H9 (cell line): ENCODE measurements at places on chromosomes 11 and 22.

- DNase-seq = no peak
Measured at GRCh38 chr22:25064894-25065560, 112.5 kb downstream of the KIAA1671 start.

GRCh38 chr11:44767421-44767820, 40.7 kb downstream of the TSPAN18 start:
- DNase-seq = no peak

DNA sequence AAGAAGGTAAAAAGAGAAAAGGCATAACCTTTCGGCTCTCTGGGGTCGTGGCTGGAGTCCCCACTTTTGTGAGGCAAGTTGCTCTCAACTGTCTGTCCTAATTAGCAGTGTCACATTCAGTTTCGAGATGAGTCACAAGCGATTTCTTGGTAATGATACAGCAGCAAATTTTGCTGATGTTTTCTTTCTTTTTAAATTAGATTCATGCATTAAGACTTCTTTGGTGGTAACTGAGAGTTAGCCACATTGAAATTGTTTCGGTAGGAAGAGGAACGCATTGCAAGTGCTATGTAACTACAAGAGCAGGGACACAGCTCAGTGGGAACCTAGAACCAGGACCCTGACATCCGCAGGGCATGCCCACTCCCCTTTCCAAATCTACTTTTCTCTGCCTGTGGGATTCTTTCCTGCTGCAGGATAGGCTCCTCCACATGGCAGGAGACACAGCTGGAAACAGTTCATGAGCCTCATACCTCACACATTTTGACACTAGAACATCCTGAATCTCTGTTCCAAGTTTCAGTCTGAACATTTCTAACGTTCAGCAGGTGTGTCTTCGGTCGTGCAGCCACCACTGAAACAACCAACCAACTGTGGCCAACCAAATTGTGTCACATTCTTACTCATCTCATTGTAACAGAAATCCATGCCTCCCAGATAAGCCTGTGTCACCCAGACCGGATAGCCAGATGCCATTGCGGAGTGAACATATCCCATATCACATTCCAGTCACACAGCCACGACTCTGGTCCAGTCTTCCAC, 987.6 kb downstream of the NTM start:
- DNase-seq = no peak

- DNase-seq = no peak
Measured at GRCh38 chr22:25757686-25758085, 15.7 kb downstream of the MYO18B start.

DNA sequence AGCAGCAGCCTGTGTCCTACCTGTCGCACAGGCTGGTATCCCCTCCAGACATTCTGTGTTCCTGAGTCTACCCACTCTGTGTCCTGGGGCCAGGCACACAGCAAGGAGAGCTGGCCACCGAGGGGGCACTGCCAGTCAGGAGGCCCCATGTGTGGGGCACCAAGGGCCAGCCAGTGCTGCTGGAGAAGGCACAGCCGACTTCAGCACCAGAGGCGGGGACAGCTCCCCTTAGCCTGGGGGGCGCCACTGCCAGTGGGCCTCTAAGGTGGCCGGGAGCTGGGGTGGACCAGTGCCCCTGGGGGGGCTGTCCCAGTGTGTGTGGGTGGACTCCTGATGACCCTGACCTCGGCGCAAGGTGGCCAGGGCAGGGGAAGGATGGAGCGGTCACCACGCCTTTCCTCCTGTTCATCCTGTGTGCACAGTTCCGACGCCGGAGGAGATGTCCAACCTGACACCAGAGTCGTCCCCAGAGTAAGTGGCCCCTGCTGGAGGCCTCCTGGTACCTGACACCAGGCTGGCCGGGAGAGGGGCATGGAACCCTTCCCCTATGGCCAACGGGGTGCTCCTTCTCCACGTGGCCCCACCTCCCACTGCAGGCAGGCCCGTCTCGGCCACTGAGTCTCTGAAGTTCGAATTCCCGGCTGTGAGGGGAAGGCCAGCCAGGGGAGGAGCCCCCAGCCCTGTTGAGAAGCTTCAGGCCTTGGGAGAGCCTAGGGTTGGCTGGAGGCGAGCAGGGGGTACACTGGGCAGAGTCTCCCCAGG, 35.4 kb downstream of the MOB2 start:
- no peak for DNase-seq

- no peak for DNase-seq
Measured at GRCh38 chr11:111766834-111767142, 599 bp upstream of the PPP2R1B start.

DNA sequence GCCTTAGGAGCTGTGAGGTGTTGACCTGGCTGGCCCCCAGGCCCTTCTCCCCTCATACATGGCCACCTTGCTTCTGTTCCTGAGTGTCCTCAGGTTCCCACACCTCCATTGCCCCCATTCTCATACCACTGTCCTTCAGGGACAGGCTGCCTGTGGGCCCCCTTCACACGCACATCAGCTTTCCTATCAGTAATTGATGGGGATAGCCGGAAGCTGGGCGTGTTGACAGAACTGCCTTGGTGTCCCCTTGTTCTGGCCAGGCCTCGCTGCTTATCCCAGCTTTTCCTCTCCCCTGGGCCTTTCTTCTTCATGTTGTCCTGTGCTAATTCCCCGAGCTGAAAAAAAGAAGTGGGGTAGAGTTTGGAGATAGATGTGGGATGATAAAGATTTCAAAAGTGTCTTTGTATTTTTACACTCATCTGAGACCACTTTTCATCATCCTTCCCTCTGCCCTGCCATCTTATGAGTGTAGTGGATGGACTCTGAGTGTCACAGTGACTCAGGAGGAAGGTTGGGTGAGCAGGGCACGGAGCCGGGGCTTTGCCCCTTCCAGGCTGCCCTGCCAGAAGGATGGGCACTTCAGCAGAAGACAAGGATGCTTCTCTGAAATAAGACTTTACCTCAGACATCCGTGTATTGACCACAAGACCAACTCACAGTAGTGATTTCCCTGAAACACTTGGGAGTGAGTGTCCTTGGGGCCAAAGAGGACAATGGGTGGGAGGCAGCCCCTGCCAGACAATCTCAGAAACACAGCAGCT, 42.8 kb downstream of the MED15 start:
- no peak for DNase-seq

DNA sequence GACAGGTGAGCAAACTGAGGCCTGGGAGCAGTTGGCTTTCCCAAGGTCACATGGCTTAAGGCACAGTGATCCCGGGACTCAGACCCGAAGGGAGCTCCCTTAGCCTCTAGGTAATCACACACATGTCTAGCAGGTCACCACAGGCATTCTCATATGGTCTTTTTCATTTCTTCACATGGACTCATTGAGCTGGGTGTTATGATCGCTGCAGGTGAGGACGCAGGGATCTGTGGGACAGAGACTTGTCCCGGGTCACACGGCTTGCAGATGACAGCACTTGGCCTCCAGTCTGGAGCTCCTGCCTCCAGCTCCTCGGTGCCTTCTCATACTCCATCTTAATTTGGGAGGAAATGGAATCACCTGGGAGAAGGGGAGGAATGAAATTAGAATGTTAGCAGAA, 23.6 kb upstream of the CACNG2 start:
- DNase-seq = peak; percentile 20

DNA sequence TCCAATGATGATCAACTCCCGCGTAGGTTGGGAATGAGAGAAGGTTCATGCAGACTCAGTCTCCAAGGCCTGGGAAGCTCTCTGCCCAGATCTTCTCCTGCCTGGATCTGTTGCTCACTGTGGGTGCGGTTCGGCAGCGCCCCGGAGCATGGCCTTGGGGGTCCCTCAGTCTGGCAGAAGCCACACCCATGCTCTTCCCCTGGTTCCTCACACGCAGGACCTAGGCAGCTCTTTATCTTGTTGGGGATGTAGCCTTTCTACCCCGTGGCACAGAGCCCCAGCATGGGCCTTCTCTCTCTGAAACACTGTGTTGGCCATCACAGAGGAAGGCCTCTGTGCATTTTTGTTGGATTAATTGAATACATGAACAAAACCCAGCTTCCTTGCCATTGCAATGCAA, 1461.6 kb downstream of the BRD1 start:
- DNase-seq = no peak

GRCh38 chr11:61853698-61854169, 25.6 kb downstream of the FADS2 start:
- peak; percentile 26 for DNase-seq

DNA sequence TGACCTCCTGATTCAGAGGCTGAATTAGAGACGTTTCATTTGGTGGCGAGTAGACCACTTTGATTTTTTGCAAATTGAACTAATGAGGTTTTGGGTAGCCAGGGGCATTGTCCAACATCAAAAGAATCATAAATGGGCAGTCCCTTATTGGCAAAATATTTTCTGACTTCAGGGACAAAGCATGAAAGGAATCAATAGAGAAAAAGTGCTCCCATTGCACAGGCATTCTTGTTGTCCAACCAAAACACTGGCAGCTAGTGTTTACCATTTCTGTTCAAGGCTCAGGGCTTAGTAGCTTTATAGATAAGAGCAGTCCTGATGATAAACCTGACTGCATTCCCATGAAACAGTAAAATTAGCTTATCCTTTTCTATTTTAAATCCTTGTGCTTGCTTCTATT, 6.4 kb upstream of the CARD16 start:
- DNase-seq = no peak

- no peak for DNase-seq
Measured at GRCh38 chr11:12139144-12139881, 28.9 kb downstream of the MICAL2 start.

DNA sequence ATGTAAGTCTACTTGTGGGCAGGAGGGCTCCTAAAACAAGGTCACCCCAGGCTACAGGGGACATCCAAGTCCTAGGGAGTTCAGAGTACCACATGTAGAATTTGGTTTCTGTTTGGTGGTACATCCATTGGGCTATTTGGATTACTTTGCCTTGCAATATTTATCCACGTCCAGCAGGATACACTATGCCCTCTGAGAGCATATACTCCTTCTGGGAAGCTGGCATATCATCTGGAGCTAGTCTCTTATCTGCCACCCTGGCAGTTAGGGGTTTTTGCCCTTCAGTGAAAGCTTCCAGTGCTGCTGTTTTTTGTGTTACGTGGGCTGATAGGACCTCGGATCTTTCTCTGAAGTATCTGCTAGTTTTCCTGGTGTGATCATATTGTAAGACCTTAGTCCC, 7.3 kb downstream of the LMO2 start:
- no peak for DNase-seq

- no peak for DNase-seq
Measured at GRCh38 chr11:61554172-61554988, 26.5 kb downstream of the SYT7 start.

GRCh38 chr11:46352063-46352841, 5.0 kb downstream of the DGKZ start:
- peak; percentile 82 for DNase-seq

DNA sequence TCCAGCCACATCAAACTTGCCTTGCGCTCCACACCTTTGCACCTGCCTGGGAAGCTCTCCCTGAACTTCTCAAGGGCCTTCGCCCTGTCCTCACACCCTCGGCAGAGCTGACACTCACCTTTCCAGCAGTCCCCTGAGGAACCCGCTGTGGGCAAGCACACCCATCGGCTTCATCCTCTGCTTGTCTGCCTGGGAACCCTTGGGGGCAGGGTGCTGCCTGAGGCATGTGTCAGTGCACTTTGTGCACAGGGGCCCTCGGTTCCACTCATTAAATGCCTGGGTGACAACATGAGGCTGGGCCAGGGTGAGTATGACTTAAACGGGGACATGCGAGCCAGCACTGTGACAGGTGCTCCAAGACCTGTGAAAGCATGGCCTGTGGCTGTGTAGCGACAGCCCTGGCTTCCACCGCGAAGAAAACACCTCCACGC, 2.6 kb upstream of the LRFN4 start:
- DNase-seq = no peak

GRCh38 chr22:39820256-39820655, 73.3 kb downstream of the ENTHD1 start:
- DNase-seq = no peak

DNA sequence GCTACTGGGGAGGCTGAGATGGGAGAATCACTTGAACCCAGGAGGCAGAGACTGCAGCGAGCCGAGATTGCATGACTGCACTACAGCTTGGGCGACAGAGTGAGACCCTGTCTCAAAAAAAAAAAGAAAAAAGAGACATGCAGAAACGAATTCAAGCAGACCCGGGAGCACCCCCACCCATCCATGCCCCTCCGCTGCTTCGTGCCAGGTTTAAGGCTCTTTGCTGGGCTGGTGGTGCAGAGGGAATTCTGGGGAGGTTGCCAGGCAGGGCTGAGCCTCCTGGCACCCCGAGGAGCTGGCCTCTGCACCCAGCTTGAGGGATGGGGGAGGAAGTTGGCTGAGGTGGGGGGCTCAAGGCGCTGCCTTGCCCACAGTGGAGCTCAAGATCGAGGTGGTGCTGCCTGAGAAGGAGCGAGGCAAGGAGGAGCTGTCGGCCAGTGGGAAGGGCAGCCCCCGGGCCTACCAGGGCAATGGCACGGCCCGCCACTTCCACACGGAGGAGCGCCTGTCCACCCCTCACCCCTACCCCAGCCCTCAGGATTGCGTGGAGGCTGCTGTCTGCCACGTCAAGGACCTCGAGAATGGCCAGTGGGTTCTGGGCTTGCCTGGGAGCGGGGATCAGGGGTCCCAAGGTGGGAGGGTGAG, 6.0 kb downstream of the AIFM3 start:
- no peak for DNase-seq

- DNase-seq = no peak
Measured at GRCh38 chr11:74316772-74317505, 5.5 kb upstream of the P4HA3 start.

GRCh38 chr11:86938900-86939880, 16.0 kb downstream of the FZD4 start:
- DNase-seq = no peak

DNA sequence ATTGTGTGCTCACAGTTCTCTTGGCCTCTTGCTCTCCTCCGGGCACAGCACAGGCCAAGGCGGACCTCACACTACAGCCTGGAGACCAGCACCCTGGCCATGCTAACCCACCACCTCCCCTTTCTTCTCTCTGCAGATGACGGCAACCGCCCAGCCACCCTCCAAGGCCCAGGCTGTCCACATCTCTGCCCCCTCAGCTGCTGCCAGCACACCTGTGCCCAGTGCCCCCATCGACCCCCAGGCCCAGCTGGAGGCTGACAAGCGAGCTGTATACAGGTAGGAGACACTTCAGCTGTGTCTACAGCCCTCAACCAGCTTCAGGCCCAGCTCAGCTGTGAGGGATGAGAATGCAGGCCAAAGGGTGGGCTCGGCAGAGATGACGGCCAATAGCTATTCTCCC, 128.4 kb downstream of the FEZ1 start:
- DNase-seq = no peak

DNA sequence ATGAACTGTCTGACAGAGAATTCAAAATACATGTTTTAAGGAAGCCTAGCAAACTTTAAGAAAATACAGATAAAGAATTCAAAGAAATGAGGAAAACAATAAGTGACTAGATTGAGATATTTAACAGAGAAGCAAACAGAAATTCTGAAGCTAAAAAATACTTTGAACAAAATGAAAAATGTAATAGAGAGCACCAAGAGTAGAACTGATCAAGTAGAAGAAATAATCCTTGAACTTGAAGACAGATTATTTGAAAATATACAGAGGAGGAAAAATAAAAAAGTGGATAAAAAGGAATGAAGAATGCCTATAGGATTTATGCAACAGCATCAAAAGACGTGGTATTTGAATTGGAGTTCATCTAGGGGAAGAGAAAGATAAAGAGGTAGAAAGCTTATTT, 101.9 kb upstream of the OR4B1 start:
- no peak for DNase-seq

GRCh38 chr22:22374163-22374562, 129.6 kb downstream of the VPREB1 start:
- no peak for DNase-seq

- DNase-seq = no peak
Measured at GRCh38 chr11:33645686-33646085, 54.9 kb downstream of the C11orf91 start.

- no peak for DNase-seq
Measured at GRCh38 chr11:101770648-101771047, 144.2 kb upstream of the CEP126 start.
